ENCODE measurements at places on chromosomes 3 and 15.

- ATAC-seq = no peak
Measured at GRCh38 chr15:77606142-77607034, 26.3 kb downstream of the LINGO1 start.

DNA sequence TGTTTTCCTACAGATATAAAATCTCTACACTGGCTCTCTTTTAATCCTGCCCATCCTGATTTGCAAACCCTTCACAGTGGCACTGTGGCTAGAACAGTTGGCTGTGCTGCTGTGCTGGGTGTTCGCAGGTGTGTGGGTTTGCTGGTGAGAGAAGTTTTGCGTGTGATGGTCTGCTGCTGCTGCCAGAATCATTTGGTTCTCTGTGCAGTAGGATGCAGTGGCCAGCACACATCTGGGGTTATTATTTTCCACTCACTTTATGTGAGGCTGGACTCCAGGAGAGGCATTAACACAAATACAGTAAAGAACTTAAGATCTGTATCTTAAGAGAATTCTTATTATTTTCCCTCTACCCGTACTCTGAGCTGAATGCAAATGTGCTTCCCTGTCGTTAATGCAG is 16.0 kb upstream of the PSMD6 start:
- ATAC-seq = no peak

- ATAC-seq = peak; percentile 75
Measured at GRCh38 chr3:165185707-165186327, 10.4 kb downstream of the SLITRK3 start.

DNA sequence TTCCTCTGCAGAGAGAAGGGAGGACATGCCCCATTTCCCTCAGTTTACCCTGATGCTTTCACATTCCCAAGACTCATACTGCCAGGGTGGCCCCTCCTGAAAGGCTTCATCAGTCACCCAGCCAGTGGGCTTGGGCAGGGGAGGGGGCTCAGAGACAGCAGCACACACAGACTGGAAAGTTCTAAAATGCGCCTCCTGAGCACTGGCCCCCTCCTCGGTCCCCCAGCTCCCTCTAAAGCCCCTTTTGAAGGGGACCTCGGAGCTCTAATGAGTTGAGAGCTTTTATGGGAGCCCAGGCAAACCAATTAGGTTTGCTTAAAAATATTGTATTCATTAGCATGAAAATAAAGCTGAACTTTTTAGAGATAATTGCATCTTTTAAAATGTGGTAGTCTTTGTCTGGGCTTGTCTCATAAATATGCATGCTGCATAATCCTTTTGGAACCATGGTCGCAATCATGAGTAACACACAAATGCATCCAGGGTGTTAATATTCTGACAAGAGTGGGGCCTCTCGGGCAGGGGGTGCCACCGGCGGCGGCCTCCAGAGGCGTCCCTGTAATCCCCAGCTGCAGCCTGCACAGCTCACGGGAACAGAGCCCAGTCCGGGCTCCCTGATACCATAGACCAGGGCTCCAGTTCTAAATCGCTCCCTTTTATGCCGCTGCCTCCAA is 78.5 kb downstream of the RPLP1 start:
- ATAC-seq = no peak

DNA sequence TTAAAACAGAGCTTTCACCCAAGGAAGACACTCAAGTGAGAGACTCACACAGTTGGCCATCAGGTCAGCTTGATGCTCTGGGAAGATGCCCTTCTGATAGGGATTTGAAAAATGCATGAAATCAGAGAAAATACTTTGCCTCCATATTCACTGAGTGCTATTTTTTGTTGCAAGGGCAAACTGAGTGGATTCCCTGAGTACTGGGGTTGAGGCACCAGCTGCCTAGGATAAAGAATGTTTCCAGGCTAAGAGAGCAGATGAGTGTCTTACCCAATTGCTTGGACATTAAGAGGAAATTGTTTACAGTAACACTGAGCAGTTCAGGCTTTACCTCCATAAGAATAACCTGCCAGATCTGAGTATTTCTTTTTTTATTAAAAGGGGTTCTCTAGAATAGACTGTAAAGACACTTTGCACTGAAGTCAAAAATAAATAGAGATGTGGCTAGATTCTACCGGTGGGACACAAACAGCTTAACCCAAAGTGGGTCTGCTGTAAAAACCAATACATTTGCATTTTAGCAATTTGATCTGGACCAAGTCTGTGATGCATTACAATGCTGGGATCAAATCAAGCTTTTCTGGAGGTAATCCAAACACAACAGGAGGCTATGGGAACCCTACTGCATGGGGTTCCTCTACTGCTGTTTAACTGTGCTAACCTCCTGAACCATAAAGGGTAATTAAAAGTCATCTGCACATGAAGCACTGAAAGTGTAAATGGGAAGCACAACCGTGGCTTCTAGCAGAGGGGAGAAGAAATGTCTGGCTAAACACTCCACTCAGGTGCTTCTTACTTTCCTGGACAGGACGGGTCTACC is 238.8 kb upstream of the WNT5A start:
- ATAC-seq = no peak

DNA sequence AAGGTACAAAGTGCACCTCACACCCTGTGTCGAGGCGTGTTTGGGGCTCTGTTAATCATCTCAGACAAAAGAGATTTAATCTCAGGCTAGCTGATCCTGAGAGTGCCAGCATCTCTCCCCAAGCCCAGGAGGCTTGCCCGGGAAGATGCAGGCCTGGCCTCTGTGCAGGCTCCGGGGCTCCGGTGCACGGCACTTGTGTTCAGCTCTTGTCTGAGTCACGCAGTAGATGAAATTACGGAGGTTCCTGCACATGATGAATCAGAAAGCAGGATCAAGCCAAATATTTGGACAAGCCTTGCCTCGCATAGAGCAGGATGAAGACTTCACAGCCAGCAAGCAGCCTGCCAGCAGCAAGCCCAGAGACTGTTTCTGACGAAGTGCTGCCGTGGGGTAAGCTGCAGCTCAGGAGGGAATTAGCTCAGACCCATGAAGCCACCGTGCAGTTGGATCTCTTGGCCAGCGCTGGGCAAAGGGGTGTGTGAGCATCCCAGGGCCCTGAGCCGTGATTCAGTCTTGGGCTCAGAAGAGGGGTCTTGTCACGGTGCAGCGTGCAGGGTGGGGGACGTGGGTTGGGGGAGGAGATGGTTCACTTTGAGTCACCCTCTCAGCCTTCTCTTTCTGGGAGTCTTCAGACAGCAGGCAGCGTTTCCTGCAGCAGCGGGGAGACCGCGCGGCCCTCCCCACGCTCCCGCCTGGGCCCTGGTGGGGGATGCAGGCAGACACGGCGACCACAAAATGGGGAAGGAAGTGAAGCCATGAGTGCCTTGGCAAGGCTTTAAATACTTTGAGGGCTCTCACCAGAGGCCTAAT is 89.2 kb upstream of the MEF2A start:
- ATAC-seq = peak; percentile 94

- no peak for ATAC-seq
Measured at GRCh38 chr3:48552111-48552951, 4.3 kb downstream of the PFKFB4 start.

DNA sequence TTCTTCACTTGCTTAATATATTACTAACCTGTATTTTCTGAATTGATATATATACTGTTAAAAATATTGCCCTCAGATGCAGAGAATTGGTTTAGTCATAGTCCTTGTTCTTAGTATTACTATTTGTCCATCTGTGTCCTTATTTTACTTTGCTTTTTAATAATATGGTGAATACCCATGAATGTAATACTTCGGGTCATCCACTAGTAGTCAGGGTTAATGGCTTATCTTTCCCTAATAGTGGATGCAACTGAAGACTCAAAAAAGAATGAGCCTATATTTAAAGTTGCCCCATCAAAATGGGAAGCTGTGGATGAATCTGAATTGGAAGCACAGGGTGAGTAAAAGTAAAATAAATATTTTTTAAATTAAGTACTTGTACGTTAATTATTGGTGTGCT is 36.5 kb downstream of the U2SURP start:
- no peak for ATAC-seq

DNA sequence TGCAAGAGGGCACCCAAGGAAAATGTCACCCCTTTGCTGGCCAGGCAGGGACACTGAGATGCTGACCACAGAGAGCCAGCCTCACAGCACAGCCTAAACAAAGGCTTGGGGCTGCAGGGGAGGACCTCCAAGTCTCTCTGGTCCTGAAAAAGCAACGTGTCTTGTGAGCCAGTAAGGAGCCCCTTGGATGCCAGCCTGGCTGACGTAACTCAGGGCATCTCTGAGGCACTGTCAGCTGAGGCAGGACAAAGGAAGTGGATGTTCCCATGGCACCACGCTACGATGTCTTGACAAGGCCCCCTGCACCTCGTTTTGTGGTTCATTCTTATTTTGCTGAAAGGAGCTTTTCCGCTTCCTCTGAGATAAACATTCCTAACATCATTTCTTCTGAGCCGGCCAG is 160.7 kb downstream of the OR4M2 start:
- no peak for ATAC-seq

- ATAC-seq = no peak
Measured at GRCh38 chr15:68062214-68062613, 8.1 kb downstream of the PIAS1 start.

DNA sequence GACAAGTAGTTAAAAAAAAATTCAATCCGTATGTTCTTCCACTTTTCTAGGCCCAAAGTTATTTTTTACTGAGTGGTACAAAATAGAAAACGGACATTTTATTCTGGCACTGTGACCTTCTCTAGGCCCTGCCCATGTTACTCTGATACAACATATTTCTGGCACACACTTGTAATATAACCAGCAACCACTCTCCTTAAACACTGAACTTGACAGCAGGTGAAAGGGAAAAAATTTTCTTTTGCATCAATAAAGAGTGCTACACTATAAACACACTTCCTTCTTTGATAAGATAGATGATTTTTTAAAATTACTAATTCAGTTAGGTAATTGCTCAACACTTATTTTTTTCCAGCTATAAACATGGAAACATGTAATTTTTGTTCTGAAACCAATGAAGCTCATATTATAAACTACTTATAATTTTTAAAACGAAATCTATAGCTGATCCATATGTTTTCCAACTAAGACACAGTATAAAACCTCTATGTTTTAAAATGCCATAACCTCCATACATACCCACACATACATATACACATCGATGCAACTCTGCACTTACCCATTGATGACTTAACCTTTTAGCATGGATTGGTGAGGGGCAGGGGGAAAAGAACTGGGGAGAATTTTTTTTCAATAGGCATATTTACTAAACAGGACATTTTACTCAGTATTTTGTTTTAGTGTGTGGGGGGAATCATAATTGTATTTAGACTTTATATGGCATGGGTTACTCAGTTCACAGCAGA is 5.3 kb upstream of the CTNNB1 start:
- no peak for ATAC-seq

DNA sequence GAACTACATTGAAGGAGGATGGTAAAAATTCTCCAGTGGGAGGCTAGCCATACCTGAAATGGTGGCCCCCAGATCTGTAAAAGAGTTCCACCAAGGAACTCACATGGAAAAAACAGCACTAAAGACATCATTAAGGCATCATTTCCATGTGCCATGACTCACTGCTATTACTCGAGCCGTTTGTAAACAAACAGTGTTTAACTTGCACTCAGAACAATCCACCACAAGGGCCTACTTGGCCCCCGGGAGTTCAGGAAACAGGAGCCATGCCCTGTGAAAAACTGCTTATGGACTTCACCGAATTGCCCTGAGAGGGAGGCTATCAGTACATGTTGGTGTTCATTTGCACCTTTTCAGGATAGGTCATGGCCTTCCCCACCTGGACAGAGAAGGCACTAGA is 18.2 kb downstream of the CCR4 start:
- ATAC-seq = no peak

DNA sequence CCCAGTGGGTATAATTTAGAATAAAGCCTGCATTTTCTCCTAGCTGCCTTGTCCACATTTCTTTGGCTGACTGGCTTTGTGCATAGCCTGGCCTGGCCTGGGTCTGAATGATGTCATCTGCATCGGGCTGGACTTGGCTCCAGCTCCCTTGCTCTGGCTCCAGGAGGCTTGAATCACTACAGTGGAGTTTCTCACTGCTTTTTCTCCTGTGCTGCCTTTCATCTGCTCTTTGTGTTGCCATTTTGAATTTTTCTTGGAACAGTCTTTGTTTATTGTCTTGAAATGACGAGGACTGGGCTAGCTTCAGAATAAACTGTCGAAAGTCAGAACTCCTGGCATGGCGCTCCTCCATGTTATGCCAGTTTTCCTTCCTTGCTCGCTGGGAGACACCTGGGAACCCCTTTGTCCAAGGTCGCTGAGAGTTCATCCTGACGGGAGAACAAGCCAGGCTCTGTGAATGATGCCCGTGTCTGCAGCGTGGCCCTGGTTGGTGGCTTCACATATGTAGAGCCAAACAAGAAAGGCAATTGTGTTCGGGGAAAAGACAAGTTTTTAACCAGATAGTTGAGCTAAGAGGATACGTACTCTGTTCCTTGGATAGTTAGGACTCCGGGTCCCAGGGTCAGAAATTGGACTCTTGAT is 258.9 kb downstream of the PDZRN3 start:
- ATAC-seq = no peak

DNA sequence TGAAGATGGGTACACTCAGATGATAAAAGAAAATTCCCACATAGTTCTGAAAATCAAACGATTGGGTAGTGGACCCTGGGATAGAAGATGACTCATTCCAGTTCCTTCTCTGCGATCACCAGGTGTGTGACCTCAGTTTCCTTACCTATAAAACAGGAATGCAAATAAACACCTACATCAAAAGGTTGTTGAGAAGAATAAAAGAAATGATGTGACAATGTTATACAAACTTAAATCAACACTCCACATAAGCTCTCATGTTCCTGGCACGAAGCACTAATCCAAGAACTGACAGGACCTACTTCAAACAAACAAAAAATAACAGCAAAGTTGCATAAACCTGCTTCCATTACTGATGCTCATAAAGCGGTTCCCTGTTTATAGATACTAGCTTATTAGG is 69.2 kb downstream of the RORA start:
- no peak for ATAC-seq

GRCh38 chr3:186540221-186540834 is 3.9 kb downstream of the CRYGS start:
- peak; percentile 86 for ATAC-seq

GRCh38 chr3:459311-459670 is 262.7 kb downstream of the CHL1 start:
- ATAC-seq = no peak

GRCh38 chr15:74382004-74382816 is 14.8 kb upstream of the CYP11A1 start:
- ATAC-seq = peak; percentile 67

- peak; percentile 90 for ATAC-seq
Measured at GRCh38 chr3:172666181-172666872, 44.5 kb downstream of the NCEH1 start.

DNA sequence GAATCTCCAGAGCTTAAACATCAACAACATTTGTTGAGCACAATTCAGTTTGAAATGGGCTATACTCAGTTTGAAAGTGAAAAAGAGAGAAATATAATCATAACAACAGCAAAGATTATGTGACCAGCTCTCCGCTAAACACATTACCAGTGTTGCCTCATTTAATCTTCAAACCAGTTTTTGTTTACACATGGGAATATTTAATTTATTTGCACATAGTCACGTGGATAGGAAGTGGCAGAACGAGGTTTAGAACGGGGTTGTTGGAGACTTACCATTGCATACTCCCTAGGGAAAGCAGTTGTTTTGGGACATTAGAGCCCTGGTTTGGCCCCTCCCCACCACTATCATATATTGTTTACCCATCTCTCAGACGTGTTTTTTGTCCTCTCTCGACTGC is 77.2 kb downstream of the IL1RAP start:
- ATAC-seq = peak; percentile 12
